Stimulated activated CD4-positive, alpha-beta T cell treated with anti-CD3 and anti-CD28 coated beads, Interleukin-2, amount 100 ng/mL, for 4 hours (primary cell): ENCODE measurements at places on chromosomes 1 and 21.

DNA sequence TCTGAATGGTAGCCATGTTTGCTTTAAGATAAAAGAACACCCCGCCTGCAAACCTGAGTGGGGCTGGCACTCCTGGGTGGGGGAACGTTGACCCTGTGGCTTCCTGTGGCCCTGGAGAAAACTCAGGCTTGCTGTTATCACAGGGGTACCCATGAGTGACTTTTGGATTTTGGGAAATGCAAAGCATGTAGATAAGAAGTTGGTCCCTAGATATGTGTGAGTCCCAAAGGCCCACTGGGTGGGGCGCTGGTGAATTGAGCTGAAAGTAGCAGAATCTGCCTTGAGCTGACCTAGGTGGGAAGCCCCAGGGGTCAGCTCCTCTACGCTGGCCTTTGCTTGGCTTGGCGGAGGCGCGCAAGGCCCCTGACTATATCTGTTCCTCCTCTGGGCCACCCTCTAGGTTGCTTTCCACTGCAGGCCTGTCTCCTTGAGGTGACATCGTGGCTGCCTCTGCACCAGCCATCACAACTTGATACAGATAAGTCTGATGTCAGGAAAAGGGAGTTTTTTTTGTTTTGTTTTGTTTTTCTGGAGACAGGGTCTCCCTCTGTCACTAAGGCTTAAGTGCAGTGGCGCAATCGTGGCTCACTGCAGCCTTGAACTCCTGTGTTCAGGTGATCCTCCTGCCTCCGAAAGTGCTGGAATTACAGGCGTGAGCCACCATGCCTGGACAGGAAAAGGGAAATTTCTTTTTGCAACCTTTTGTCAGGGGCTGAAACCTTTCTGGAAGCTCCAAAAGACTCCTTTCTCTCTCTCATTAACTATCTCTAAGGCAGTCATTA lies 72.2 kb downstream of the AGPAT3 start:
- DNase-seq, result no peak

DNA sequence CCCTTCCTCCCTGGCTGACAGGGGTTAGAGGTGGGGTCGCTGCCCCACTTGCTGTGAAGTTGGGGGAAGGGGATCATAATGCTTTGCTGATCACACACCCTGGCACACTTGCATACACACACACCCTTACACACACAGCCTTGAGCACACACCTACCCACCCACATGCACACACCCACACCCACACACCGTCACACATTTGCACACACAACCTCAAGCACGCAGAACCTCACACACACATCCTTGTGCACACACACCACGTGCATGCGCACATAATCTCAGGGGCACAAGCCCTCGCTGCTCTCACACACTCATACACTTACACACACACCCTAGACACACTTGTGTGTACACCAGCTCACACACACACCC lies 16.4 kb upstream of the TNFRSF8 start:
- no peak for DNase-seq

DNA sequence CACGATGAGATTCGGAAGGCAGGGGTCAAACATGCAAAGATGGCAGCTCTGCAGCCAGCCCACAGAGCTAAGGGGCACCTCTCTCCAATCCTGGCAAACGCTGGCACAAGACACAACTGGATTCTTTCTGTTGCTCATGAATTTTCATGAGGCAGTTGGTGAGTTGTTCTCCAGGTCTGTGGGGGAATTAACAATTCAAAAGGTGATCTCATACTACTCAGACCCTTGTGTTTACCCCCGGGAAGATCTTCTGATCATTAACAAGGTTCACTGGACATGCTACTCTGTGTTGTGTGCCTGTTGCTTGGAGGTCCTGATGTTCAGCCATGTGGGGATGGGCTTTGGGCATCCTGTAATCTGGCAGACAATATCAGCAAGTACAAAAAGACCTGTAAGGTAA lies 128.9 kb downstream of the HHAT start:
- no peak for DNase-seq

GRCh38 chr1:39305555-39305954 lies 101.1 kb downstream of the MACF1 start:
- no peak for DNase-seq

DNA sequence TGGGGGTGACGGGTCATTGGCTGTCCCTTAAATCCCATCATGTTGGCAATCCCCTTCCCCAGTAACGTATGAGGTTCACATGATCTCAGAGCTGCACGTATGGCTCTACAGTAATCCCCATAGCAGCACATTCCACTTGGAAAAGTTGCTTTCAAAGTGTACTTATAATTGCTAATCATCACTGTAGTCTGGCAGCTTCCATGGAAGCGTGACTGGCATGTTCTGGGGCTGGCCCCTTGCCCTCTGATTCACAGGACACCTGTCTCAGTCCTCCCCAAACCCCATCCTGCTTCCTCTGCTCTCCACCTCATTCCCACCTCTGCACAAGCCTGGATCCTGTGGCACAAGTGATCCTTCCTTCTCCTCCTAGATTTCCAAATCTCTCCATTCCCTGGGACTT lies 102.2 kb downstream of the TSEN15 start:
- DNase-seq, result no peak

DNA sequence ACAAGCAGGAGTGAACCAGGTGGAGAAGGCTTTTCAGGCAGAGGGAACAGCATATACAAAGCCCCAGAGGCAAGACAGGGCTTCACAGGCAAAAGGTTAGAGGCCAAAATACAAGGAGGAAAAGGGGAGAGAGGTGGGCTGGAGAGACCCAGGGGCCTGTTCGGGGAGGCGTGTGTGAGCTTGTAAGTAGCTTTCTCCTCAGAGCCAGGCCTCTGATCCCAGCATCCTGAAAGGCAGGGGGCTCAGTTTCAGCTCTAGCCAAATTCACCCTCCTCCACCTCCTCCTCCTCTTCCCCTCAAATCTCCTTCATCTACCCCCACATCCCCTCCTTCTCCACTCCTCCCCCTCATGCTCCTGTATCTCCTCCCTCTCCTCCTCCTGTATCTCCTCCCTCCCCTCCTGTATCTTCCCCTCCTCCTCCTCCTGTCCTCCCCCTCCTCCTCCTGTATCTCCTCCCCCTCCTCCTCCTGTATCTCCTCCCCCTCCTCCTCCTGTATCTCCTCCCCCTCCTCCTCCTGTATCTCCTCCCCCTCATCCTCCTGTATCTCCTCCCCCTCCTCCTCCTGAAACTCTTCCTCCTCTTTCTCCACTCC lies 148.6 kb downstream of the ST6GALNAC5 start:
- DNase-seq, result no peak

DNA sequence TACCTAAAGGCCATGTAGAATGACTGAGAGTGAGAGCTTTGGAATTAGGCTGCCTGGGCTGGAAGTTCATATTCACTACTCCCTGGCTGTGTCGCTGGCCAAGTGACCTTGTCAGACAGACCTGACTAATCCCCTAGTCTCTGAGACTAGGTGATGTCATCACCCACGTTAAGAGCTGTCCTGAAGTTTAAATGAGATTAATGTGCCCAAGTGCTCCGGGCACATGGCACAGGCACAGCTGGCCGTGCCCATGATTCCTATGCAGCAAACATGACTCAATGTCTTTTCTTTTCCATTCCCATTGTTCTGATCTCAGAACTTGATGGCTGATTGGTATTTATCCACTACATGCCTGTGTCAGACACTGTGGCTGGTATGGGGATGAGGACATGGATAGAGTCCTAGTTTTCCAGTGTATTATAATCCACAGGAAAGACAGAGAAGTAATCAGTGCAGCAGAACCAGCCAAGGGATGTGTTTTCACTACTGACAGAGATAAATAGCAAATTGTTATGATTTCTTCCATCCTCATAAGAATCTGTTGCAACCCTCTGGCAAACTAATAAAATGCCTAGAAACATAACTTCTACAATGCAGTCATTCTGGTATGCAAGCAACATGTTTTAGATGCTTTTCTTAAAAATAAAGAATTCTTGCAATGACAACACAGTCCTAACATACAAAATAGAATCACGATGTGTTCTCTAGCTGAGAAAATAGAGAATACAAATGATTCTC lies 180.9 kb downstream of the PCP4 start:
- DNase-seq, result no peak

DNA sequence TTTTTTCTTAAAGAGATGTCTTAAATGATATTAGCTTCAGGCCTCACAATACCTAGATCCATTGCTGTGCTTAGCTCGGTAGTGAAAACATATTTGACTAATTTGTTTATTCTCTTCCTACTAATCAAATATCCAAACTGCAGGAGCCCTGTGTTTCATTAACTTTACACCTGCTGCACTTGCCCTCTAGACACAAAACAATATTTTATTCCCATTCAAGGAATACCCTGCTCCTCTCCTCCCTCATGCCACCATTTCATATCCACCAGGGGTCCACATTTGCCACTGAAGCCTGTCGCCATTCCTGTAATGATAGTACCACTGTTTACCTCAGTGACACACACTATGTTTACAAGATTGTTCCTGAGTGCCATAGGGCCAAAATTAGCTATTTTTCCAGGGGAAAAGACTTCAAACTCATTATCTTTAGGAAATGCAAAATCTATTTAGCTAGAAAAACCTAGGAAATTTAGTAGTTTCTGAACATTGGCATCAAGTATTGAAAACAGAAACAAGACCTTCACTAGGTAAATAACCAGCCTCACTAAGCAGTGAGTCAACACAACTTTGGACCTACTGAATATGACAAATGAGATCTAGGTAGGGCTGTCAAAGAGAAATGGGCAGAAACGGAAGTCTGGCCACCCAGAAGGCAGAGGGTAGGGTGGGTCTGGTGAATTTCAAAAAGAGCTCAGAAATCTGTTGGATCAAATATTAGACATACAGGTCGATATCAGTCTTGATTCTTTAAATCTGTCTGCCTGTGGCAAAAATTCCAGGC lies 134.6 kb upstream of the KCNK1 start:
- DNase-seq, result no peak

DNA sequence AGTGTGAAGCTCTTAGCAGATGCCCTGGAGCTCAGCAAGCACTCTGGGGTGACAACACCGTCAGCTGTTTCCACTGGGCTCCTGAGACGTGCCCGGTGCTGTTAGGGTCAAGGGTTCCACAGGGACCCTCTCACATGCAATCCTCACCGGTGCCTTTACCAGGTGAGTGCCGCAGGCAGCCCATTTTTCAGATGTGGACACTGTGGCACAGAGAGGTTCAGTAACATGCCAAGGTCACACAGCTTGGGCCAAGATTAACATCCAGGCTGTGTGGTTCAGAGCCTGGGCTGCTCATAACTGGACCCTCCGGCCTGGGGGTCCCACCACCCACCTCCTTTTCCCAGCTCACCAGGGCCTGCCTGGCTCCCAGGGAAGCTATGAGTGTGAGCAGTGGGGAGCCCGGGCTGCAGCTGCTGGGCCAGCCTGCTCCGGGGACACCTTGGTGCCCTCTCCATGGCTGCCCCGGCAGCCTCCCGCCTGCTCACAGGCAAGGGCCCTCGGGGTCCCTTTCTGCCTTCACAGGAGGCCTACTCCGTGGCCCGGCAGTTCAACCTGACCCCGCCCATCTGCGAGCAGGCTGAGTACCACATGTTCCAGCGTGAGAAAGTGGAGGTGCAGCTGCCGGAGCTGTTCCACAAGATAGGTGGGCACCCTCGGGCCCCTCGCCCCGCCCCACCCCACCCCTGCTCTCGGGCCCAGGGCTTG lies 49.3 kb downstream of the KCNAB2 start:
- DNase-seq, result no peak

GRCh38 chr1:91725989-91726721 lies 159.8 kb downstream of the TGFBR3 start:
- no peak for DNase-seq

DNA sequence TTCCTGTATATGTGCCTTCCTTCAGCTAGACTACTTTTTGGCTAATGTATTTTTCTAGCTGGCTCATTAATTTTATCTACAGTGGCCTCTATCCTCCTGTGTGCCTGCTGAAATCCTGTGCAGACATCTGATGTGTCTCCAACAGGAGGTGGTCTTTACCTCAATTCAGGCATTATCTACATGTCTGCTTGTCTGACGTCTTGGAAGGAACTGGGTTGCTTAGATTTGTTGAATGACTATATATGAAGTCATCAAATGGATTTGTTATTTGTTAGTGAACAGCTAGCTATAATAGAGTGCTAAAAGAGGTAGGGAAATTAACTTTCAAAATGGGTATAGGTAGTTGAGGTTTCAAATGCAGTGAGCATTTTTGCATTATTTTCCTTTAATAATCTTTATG lies 6.7 kb downstream of the RPL5 start:
- no peak for DNase-seq

GRCh38 chr1:110210604-110211495 lies 736 bp downstream of the KCNC4 start:
- peak; percentile 26 for DNase-seq

- no peak for DNase-seq
Measured at GRCh38 chr1:186234976-186235686, 139.9 kb downstream of the TPR start.

DNA sequence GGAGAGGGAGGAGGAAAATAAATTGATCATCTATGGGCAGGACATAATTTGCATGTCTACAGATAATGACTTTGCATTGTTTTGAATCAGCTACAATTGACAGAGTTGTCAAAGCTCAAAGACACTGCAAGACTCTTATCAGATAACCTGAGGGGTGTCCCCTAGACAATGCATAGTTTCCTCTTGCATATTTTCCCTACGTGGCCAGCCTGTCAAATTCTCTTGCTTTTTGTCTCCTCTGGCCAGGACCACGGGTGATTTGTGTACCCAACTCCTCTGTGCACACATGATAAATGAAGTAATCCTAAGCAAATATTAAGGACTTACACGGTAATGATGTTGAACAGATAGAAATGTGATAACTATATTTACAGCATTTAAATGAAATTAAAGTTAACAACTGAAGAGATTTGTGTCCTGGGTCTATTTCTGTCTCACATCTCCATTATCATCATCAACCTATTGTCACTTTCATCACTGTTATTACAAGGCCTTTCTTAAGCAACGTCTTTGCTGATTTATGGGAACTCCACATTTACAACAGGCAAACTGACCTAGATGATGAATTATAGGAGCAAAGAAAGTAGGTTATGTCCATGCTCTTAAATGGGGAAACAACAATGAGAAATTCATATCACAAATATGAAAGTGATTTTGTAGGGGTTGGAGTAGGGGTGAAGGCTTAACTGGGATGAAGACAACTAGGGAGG lies 18.8 kb downstream of the BATF3 start:
- no peak for DNase-seq

DNA sequence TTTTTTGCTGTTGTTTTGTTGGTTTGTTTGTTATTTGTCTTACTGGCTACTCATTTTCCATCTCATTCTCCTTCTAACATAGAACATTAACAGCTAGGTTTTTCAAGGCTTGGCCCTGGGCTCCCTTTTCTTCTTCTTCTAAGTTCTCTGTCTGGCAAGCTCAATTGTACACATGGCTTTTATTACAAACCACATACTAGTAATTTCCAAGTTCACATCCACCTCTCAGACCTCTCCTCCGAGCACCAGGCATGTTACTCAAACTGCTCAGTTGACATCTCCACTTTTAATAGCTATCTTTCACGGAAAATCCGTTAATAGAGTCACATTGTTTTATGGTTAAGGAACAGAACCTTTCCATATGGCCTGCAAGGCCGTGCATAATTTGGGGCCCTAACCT lies 736.9 kb upstream of the ADAMTS5 start:
- no peak for DNase-seq

GRCh38 chr21:32163386-32163785 lies 115.5 kb downstream of the MIS18A start:
- DNase-seq, result no peak

GRCh38 chr1:27011058-27011764 lies 1.4 kb downstream of the TENT5B start:
- no peak for DNase-seq
